ENCODE measurements at places on chromosomes 11 and 22. TPM values are rescaled to one million over a fixed set of nuclear protein-coding genes. Genes with fewer than 3 reads are reported as not detected.

PIWIL4 gene
- 0.69 TPM for total RNA-seq

ISX gene
- not detected for total RNA-seq

C1QTNF5 gene
- total RNA-seq, result 0.32 TPM

SLC22A9 gene
- not detected for total RNA-seq

TRIM68 gene
- 3.9 TPM for total RNA-seq

TIGD3 gene
- total RNA-seq, result 3.8 TPM

MOGAT2 gene
- total RNA-seq, result not detected

CLDN5 gene
- total RNA-seq, result 7.4 TPM

VSIG10L2 gene
- not detected for total RNA-seq

E2F8 gene
- total RNA-seq, result 0.34 TPM

TCF20 gene
- total RNA-seq, result 112 TPM

GRCh38 chr11:118659314-118659952 lies 20.0 kb downstream of the TREH start:
- DNase-seq, result peak; percentile 97
- no peak overlapping the region for H3K4me3 ChIP-seq
- H3K36me3 ChIP-seq, result no peaks in the 10 kb centered on the region
- peaks cover 10% of the 10 kb centered on the region for H3K27me3 ChIP-seq
- peaks cover 8% of the 10 kb centered on the region for H3K4me1 ChIP-seq
- H3K27ac ChIP-seq, result no peak overlapping the region

GRCh38 chr11:129372609-129373488 lies 2.8 kb upstream of the BARX2 start:
- H3K36me3 ChIP-seq, result no peaks in the 10 kb centered on the region
- H3K4me3 ChIP-seq, result peak overlapping the region; percentile 76
- no peak overlapping the region for H3K27ac ChIP-seq
- peaks cover 38% of the 10 kb centered on the region for H3K27me3 ChIP-seq
- H3K4me1 ChIP-seq, result peaks cover 5% of the 10 kb centered on the region
- DNase-seq, result peak; percentile 33

DNA sequence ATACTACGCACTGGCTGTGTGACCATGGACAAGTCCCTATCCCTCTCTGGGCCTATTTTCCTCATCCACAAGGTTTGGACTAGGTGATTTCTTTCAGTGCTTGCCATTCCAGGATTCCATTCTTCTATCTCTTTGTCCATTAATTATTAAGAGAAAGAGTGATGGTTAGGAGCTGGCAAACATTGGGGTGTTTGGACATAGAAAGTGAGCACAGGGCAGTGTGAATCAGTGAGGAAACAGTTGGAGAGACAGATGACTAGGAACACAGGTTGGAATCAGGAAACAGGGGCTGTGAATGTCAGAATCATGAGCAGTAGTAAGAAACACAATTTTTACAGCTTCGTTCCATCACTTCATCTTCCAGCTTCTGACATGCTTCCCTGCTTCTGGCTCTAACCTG lies 211.8 kb downstream of the INSC start:
- no peak overlapping the region for H3K27ac ChIP-seq
- H3K27me3 ChIP-seq, result no peaks in the 10 kb centered on the region
- no peaks in the 10 kb centered on the region for H3K36me3 ChIP-seq
- DNase-seq, result no peak

GRCh38 chr11:12239804-12240371 lies 129.5 kb downstream of the MICAL2 start:
- H3K27ac ChIP-seq, result no peak overlapping the region
- H3K36me3 ChIP-seq, result no peaks in the 10 kb centered on the region
- H3K4me3 ChIP-seq, result no peak overlapping the region
- DNase-seq, result no peak

DNA sequence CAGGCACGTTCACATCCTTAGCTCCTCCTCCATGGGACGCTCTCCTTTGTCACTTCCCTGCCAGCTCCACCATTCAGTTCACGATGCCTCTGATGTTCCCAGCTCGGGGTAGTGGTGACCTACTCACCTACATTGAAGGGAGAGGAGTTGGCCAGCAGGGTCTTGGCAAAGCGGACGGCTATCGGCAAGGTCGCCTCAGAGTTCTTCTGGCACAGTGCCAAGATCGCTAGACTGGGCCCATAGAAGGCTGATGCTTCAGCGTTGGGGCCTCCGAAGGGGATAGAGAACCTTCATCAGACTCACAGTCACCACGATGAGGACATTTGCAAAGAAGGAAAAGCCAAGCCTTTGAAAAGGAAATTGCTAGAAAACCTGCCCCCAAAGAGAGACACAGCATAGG lies 3.0 kb downstream of the CBLIF start:
- H3K27ac ChIP-seq, result no peak overlapping the region

GRCh38 chr22:39315389-39315788 lies 4.0 kb downstream of the RPL3 start:
- H3K36me3 ChIP-seq, result no peaks in the 10 kb centered on the region
- H3K27me3 ChIP-seq, result peaks cover 6% of the 10 kb centered on the region
- H3K4me1 ChIP-seq, result peaks cover 20% of the 10 kb centered on the region
- peak overlapping the region; percentile 15 for H3K4me3 ChIP-seq

DNA sequence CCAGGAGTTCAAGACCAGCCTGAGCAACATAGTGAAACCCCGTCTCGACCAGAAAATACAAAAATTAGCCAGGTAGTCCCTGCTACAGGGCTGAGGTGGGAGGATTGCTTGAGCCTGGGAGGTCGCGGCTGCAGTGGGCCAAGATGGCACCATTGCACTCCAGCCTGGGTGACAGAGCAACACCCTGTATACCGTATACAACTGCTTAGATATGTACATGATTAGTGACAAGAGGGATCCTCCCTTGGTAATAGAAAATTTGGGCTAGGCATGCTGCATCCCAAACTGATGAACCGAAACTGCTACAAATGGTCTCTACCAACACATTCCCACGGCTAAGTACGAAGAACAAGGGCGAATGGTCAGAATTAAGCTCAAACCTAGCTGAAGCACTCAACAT lies 12.2 kb upstream of the SLC37A4 start:
- H3K4me3 ChIP-seq, result no peak overlapping the region
- DNase-seq, result no peak
- H3K4me1 ChIP-seq, result no peaks in the 10 kb centered on the region
- no peak overlapping the region for H3K27ac ChIP-seq
- peaks cover 2% of the 10 kb centered on the region for H3K27me3 ChIP-seq

DNA sequence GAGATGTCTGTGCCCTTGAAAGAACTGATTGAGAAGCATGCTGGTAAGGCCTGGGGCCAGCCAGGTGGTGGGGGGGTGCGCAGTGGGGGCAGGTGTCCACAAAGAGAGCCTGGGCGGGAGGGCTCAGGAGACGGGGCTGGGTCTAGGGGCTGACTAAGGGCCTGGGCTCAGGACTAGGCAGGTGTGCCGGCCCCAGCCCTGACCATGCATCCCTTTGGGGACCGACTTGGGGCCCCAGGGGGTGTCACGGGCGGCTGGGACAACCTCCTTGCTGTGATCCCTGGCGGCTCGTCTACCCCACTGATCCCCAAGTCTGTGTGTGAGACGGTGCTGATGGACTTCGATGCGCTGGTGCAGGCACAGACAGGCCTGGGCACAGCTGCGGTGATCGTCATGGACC lies 4.4 kb downstream of the NDUFV1 start:
- DNase-seq, result no peak
- no peaks in the 10 kb centered on the region for H3K4me1 ChIP-seq
- no peak overlapping the region for H3K27ac ChIP-seq
- H3K27me3 ChIP-seq, result peaks cover 3% of the 10 kb centered on the region
- H3K4me3 ChIP-seq, result no peak overlapping the region

- no peaks in the 10 kb centered on the region for H3K36me3 ChIP-seq
- peak within 1 kb of the TSS; percentile 92 for H3K4me3 ChIP-seq
- peak; percentile 96 for DNase-seq
- peaks cover 24% of the 10 kb centered on the region for H3K4me1 ChIP-seq
- peaks cover 14% of the 10 kb centered on the region for H3K27me3 ChIP-seq
- peak within 1 kb of the TSS; percentile 92 for H3K27ac ChIP-seq
Measured at GRCh38 chr11:34105079-34105956, at the start of gene NAT10. Gene NAT10, plus strand, starts transcription at chr11:34105629. Its CDS starts 2,597 bp downstream, at chr11:34108226.

DNA sequence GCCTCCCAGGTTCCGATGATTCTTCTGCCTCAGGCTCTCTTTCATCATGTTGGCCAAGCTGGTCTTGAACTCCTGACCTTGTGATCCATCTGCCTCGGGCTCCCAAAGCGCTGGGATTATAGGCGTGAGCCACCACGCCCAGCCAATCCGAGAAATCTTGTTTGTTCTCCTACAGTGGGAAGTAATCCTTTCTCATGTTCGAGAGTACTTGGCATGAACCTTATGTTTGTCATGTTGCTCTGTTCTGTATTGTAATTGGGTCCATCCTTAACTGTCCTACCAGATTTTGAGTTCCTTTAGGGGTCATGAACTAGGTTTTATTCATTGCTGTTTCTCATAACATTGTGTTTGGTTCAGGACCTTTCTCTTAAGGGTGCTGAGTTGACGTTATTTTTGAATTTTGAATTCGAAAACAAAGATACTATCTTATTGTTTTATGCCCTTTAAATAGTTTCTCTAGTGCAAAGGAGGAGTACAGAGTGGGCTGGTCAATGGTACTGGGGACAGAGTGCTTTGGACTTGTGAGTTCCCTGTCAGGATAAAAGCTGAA lies 113.4 kb upstream of the RRM1 start:
- no peaks in the 10 kb centered on the region for H3K36me3 ChIP-seq
- no peak overlapping the region for H3K4me3 ChIP-seq
- DNase-seq, result no peak
- no peak overlapping the region for H3K27ac ChIP-seq

DNA sequence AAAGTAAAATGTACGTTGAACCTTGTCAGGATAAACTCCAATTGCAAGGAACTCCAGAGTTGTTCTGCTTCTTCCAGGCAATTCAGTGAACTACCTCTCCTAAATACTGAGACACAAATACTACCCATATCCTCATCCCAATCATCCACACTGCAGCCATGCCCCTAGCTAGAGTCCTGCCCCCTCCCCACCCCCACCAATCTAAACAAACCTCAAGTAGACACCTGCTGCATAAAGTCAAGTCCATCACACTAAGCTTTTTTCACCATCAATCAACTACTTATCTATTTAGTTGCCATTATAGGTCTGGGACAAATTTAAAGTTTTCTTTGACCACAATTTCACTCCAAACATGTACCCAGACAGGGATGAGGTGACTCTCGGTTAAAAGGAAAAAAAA lies 93.2 kb upstream of the APOA1 start:
- H3K27me3 ChIP-seq, result peaks cover 5% of the 10 kb centered on the region
- peaks cover 2% of the 10 kb centered on the region for H3K4me1 ChIP-seq
- no peaks in the 10 kb centered on the region for H3K36me3 ChIP-seq
- H3K27ac ChIP-seq, result no peak overlapping the region

GRCh38 chr11:46674463-46675287 lies 25.7 kb downstream of the ARHGAP1 start:
- H3K4me3 ChIP-seq, result no peak overlapping the region
- no peak for DNase-seq
- H3K4me1 ChIP-seq, result peaks cover 25% of the 10 kb centered on the region
- H3K27me3 ChIP-seq, result peaks cover 13% of the 10 kb centered on the region
- H3K36me3 ChIP-seq, result peaks cover 13% of the 10 kb centered on the region
- peak overlapping the region; percentile 62 for H3K27ac ChIP-seq

GRCh38 chr11:56876621-56877275 lies 112.0 kb upstream of the OR5AK2 start:
- H3K4me1 ChIP-seq, result peaks cover 3% of the 10 kb centered on the region
- H3K4me3 ChIP-seq, result no peak overlapping the region
- no peak overlapping the region for H3K27ac ChIP-seq

DNA sequence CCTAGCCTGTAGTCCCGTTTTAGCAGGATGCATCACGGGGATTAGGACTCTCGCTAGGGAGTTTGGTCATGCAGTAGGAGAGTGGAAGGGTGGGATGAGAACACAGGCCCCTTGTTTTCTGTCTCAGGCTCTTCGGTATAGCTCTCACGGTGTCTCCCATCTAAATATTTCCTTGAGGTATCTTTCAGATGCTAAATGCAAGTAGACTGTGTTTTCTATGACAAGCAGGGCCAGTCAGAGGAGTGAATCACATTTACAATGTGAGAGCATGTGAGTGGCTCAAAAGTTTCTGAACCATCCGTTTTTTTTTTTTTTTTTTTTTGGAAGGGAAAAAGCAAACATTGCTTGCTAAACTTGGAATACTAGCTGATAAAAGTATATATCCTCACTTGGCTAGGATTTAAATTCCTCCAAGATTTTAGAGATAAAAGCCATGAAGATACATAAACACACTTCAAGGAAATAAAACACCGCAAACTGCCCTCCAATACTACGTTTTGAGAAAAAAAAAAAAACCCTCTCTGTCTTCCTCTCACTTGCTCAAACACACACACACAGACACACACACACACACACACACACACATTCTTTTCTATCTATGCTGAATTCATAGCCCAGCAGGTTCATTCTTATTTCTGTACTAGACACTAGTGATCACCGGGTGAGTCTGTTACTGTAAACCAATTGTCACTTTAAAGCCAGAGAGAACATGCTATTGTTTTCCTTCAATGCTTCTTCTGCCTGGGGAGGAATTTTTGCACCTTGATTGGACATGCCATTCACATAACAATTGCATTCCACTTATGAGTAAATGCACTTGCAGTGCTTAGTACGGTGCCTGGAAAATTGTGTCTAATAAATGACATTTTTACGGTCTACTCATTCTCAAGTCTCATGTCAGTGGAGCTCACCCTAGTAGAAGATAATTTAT lies 224.6 kb upstream of the CCDC90B start:
- H3K27ac ChIP-seq, result no peak overlapping the region
- no peaks in the 10 kb centered on the region for H3K4me1 ChIP-seq
- H3K27me3 ChIP-seq, result no peaks in the 10 kb centered on the region
- no peak overlapping the region for H3K4me3 ChIP-seq
- DNase-seq, result no peak

- peaks cover 11% of the 10 kb centered on the region for H3K36me3 ChIP-seq
- no peak overlapping the region for H3K27ac ChIP-seq
- peaks cover 6% of the 10 kb centered on the region for H3K27me3 ChIP-seq
- H3K4me1 ChIP-seq, result peaks cover 15% of the 10 kb centered on the region
- no peak overlapping the region for H3K4me3 ChIP-seq
Measured at GRCh38 chr11:31958076-31958735, 132.7 kb upstream of the RCN1 start.

GRCh38 chr11:46026606-46027293 lies 94.5 kb downstream of the PHF21A start:
- peaks cover 9% of the 10 kb centered on the region for H3K4me1 ChIP-seq
- DNase-seq, result no peak
- peak overlapping the region; percentile 12 for H3K27ac ChIP-seq
- H3K36me3 ChIP-seq, result no peaks in the 10 kb centered on the region
- H3K27me3 ChIP-seq, result no peaks in the 10 kb centered on the region

GRCh38 chr11:22869325-22869724 lies 9.1 kb upstream of the CCDC179 start:
- no peak for DNase-seq
- no peaks in the 10 kb centered on the region for H3K36me3 ChIP-seq
- no peaks in the 10 kb centered on the region for H3K4me1 ChIP-seq
- no peak overlapping the region for H3K27ac ChIP-seq
- H3K4me3 ChIP-seq, result no peak overlapping the region
- peaks cover 2% of the 10 kb centered on the region for H3K27me3 ChIP-seq

DNA sequence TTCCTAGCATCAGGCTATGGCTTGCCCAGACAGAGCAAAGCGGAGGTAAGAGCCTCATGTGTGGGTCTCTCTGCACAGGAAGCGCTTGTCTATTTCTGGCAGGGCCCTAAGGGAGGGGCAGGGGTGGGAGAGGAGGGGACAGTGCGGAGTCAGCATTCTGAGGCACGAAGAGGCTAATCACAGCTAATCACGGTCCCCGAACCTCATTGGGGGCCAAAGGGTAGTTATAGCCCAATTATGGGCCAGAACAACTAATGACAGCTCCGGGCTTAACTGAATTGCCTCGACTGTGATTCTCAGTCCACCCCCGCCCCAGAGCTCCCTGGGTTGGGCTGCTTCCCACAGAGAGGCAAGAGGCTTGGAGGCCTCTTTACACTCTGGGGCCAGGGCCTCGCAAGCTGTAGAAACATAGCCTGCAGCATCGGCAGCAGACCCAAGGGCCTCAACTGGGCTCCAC lies 72.7 kb upstream of the PRDM11 start:
- H3K4me3 ChIP-seq, result no peak overlapping the region
- DNase-seq, result no peak

All from glutamatergic neuron (in vitro differentiated cells).